ENCODE measurements at places on chromosomes 1 and 21. TPM values are rescaled to one million over a fixed set of nuclear protein-coding genes. Genes with fewer than 3 reads are reported as not detected.

- no peak overlapping the region for H3K4me3 ChIP-seq
- DNase-seq: no peak
- peaks cover 6% of the 10 kb centered on the region for H3K4me1 ChIP-seq
- no peaks in the 10 kb centered on the region for H3K36me3 ChIP-seq
- H3K27ac ChIP-seq: no peak overlapping the region
- no peaks in the 10 kb centered on the region for H3K27me3 ChIP-seq
Observed at GRCh38 chr1:1135339-1136136, 19.6 kb upstream of the C1orf159 start.

Gene GUCA2A
- total RNA-seq: not detected

Gene OR10T2
- total RNA-seq: not detected

DNA sequence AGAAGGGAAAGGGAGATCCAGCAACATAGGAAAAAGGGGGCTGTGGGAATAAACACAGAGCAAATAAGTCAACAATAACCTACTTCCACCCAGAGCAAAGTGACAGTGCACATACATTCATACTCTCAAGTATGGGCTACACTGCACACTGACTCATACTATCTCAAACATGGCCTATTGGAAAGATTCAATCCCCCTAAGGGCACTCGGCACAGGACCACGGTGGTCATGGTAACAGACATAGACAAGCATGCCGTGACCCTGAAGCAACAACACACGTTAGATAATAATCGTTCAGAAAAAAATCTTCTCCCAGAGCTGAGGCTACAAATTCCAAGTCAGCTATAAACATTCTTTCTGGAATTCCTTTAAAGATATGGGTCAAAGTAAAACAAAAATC lies 16.8 kb upstream of the JAK1 start:
- DNase-seq: no peak
- peaks cover 16% of the 10 kb centered on the region for H3K4me1 ChIP-seq
- no peak overlapping the region for H3K27ac ChIP-seq
- H3K27me3 ChIP-seq: no peaks in the 10 kb centered on the region
- H3K4me3 ChIP-seq: no peak overlapping the region

- peaks cover 42% of the 10 kb centered on the region for H3K4me1 ChIP-seq
- H3K4me3 ChIP-seq: peak overlapping the region; percentile 20
- H3K27ac ChIP-seq: peak overlapping the region; percentile 89
- peaks cover 31% of the 10 kb centered on the region for H3K36me3 ChIP-seq
Observed at GRCh38 chr1:234408757-234409156, 35.5 kb downstream of the COA6 start.

Gene CITED4
- total RNA-seq: 1.6 TPM

GRCh38 chr21:38436341-38436740 lies 61.9 kb downstream of the ERG start:
- H3K27ac ChIP-seq: no peak overlapping the region
- no peaks in the 10 kb centered on the region for H3K27me3 ChIP-seq
- DNase-seq: no peak
- H3K4me3 ChIP-seq: no peak overlapping the region
- H3K36me3 ChIP-seq: no peaks in the 10 kb centered on the region

GRCh38 chr1:29325675-29326074 lies 89.4 kb downstream of the PTPRU start:
- no peak for DNase-seq
- no peaks in the 10 kb centered on the region for H3K27me3 ChIP-seq
- no peaks in the 10 kb centered on the region for H3K36me3 ChIP-seq
- no peaks in the 10 kb centered on the region for H3K4me1 ChIP-seq

DNA sequence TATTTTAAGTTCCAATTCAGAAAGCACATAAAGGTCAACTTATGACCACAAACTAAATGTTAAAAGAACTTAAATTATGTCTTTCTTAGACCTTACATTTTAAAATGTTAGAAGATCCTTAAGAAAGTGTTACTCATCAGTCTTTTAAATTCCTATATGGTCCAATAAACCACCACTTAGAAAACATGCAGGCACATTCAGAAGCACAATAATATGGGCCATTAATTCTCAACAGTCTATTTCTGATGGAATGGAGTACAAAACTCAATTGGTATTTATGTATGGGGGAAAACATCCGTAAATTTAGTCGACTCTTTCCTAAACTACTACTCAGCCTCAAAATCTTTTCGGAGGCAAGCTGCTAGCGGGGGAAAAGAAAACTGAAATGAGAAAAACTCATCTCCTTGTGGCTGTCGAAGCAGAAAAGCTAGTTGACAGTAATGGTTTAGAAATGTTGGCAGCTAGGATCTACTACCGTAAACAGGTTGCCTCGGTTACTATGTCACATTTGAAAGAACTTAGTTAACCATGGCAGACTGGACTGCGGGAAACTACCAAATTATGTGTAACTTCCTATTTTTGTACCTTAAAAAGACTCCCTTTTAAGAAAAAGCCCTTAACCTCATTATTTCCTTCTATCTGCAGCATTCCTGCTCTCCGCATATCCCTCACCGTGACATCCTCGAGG lies 1.0 kb downstream of the TRMT1L start:
- peak overlapping the region; percentile 90 for H3K27ac ChIP-seq
- DNase-seq: no peak
- peak overlapping the region; percentile 91 for H3K4me3 ChIP-seq
- H3K36me3 ChIP-seq: peaks cover 8% of the 10 kb centered on the region
- H3K27me3 ChIP-seq: no peaks in the 10 kb centered on the region

DNA sequence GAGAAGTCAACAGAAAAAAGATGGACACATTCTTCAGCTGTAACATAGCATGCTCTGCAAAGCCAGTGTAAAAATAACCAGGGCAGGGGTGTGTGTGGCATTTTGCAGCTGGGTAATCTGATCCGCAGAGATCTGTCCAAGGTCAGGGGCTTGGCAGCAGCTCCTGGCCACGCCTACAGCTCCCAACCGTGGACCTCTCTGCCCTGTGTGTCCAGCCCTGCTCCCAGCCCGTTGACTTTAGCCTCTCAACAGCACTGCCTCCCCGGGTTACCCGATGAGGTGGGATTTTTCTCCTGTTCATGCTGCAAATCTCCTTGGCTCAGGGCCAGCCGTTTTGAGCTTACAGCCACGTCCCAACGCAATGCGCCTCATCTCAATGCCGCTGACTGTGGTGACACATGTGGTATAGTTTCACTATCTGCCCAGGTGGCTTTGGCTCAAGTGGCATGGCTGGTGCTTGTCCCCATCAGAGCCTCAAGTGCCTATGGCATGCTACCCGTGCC lies 68.1 kb downstream of the VWA5B1 start:
- peaks cover 27% of the 10 kb centered on the region for H3K4me1 ChIP-seq
- no peak for DNase-seq
- H3K4me3 ChIP-seq: no peak overlapping the region
- peaks cover 51% of the 10 kb centered on the region for H3K27me3 ChIP-seq
- peak overlapping the region; percentile 8 for H3K27ac ChIP-seq

Gene HES2
- total RNA-seq: 0.05 TPM

DNA sequence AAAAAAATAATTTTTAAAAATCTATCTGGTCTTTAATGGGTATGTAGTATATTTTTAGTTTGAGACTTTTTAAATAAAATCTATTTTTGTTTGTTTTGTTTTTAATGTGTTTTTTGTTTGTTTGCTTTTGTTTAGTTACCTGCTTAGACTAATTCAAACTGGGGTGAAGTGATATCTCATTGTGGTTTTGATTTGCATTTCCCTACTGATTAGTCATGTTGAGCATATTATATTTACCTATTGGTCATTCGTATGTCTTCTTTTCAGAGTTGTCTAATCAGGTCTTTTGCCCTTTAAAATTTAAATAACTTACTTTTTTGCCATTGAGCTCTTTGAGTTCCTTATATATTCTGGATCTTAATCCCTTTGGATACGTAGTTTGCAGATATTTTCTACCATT lies 20.3 kb downstream of the CD1B start:
- H3K27me3 ChIP-seq: peaks cover 5% of the 10 kb centered on the region
- DNase-seq: no peak
- H3K4me1 ChIP-seq: no peaks in the 10 kb centered on the region
- no peak overlapping the region for H3K27ac ChIP-seq
- H3K4me3 ChIP-seq: no peak overlapping the region
- no peaks in the 10 kb centered on the region for H3K36me3 ChIP-seq

Gene TPTE
- total RNA-seq: not detected

Gene SPOCD1
- 0.79 TPM for total RNA-seq

DNA sequence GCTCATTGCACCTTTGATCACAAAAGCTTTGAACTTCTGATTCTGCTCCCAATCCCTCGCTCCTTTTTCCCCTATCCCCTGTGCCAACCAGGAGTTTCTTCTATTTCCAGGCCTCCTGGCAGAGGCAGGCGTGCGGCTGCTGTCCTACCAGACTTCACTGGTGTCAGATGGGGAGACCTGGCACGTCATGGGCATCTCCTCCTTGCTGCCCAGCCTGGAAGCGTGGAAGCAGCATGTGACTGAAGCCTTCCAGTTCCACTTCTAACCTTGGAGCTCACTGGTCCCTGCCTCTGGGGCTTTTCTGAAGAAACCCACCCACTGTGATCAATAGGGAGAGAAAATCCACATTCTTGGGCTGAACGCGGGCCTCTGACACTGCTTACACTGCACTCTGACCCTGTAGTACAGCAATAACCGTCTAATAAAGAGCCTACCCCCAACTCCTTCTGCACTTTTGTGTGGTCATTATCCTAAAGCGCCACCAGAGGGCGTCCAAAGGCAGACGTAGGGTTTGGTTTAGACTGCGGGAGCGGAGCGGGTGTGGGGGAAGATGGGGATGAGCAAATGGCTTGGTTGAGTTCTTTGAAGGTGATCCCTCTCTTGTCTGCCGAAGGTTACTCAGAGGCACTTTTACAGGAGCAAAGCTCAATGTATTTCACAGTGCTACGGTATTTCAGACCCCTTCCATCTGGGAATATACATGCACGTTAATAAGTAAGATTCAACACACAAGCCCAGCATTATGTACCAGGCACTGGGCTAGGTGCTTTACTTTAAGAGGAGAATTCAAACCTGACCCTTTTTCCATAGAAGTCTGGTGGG lies 24.7 kb downstream of the HMGCS2 start:
- H3K36me3 ChIP-seq: peaks cover 14% of the 10 kb centered on the region
- peak; percentile 76 for DNase-seq
- H3K4me3 ChIP-seq: no peak overlapping the region
- H3K4me1 ChIP-seq: peaks cover 13% of the 10 kb centered on the region

- no peaks in the 10 kb centered on the region for H3K27me3 ChIP-seq
- no peak overlapping the region for H3K4me3 ChIP-seq
- no peaks in the 10 kb centered on the region for H3K4me1 ChIP-seq
Observed at GRCh38 chr1:232369451-232370296, 260.3 kb downstream of the SIPA1L2 start.

DNA sequence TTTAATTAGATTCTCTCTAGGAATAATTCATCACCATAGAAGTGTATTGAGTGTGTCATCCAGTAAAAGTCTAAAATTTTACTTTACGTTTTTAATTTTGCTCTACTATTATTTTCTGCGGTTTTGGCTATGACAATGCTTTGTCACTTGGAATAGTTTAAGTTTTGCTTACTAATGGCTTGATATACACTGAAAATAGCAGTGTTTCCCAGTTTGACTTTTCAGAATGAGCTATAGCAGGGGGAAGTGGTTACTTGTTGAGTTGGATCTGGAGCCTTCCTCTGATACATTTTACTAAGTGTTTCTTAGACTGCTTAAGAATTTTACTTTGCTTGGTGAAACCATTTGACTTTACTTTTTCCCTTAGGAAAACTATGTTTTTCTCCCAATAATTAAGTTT lies 5.0 kb downstream of the DNAJC16 start:
- no peak overlapping the region for H3K27ac ChIP-seq
- no peaks in the 10 kb centered on the region for H3K27me3 ChIP-seq
- H3K4me3 ChIP-seq: no peak overlapping the region

Gene SPRR5
- total RNA-seq: not detected

GRCh38 chr1:239831577-239832355 lies 259.9 kb upstream of the FMN2 start:
- no peak overlapping the region for H3K27ac ChIP-seq
- H3K27me3 ChIP-seq: no peaks in the 10 kb centered on the region
- no peaks in the 10 kb centered on the region for H3K36me3 ChIP-seq
- H3K4me1 ChIP-seq: peaks cover 8% of the 10 kb centered on the region

Gene RGS1
- total RNA-seq: 13.6 TPM

Gene TGFB2
- 0.09 TPM for total RNA-seq

Measured in activated CD4-positive, alpha-beta T cell treated with anti-CD3 and anti-CD28 coated beads for 36 hours (primary cell).